NCI-H1694 treated with DMSO at 0.1 percent for 48 hours (cell line): ENCODE measurements at places on chromosomes 7 and 10.

DNA sequence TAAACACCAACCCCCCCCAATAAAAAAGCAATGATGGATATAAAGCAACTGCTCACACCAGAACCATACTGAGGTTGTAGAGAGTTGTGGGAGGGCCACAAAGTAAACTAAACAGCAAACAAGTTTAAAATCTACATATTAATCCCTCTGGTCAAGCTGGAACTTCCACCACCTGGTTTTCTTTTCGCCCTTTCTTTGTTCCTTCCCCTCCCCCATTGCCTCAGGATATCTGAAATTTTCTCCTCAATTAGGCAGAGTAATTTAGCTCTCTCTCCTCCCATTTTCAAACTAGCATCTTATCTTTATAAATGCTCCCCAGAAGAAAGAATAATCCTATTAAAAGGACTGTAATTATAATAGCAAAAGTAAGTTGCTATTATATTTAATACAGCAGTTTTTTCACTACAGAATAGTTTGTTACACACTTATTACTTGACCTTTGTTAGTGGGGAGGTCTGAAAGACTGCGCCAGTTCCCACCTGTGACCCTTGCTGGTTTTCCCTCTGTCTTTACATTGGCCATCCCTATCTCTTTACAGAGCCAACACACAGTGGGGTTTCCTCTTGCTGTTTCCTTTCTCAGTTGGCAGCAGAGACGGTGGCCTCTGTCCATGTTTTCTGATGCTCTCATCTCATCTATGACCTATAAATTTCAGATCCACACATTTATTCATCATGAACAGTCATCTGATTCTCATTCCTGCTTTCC is 235.4 kb downstream of the RNLS start:
- DNase-seq, result no peak

GRCh38 chr7:117118579-117119180 is 165.4 kb downstream of the ST7 start:
- peak; percentile 82 for DNase-seq

GRCh38 chr10:110286841-110287240 is 17.9 kb downstream of the SMNDC1 start:
- DNase-seq, result no peak

DNA sequence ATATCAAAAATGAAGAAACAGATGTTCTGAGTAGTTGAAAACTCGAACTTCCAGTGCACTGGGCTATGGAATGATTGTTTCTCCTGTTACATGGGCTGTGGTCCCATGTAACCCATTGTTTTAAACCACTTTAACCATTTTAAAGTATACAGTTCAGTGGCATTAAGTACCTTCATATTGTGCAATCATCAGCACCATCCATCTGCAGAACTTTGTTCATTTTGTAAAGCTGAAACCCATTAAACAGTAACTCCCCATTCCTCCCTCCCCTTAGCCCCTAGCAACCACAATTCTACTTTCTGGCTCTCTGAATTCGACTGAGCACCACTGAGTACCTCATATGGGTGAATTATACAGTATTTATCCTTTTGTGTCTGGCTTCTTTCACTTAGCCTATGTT is 217.4 kb downstream of the LRMDA start:
- no peak for DNase-seq

GRCh38 chr10:4786043-4786839 is 39.8 kb upstream of the AKR1E2 start:
- no peak for DNase-seq

DNA sequence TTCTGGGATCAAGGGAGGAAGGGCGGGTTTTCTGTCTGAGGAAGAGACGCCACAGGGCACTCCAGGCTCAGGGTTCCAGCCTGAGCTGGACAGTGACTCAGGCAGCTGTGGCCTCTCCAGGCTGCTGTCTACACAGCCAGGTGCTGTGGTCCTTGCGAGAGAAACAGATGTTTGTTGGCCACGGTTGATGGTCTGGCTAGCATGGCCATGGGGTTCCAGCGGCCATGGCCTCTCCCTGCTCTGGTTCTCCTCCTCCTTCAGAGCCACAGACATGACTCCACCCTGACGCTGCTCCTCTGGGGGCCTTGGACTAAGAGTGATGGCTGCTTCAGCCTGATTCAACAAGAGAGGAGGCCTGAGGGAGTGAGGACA is 75.9 kb downstream of the AFAP1L2 start:
- no peak for DNase-seq

- no peak for DNase-seq
Measured at GRCh38 chr10:98344589-98345038, 70.4 kb downstream of the PYROXD2 start.

DNA sequence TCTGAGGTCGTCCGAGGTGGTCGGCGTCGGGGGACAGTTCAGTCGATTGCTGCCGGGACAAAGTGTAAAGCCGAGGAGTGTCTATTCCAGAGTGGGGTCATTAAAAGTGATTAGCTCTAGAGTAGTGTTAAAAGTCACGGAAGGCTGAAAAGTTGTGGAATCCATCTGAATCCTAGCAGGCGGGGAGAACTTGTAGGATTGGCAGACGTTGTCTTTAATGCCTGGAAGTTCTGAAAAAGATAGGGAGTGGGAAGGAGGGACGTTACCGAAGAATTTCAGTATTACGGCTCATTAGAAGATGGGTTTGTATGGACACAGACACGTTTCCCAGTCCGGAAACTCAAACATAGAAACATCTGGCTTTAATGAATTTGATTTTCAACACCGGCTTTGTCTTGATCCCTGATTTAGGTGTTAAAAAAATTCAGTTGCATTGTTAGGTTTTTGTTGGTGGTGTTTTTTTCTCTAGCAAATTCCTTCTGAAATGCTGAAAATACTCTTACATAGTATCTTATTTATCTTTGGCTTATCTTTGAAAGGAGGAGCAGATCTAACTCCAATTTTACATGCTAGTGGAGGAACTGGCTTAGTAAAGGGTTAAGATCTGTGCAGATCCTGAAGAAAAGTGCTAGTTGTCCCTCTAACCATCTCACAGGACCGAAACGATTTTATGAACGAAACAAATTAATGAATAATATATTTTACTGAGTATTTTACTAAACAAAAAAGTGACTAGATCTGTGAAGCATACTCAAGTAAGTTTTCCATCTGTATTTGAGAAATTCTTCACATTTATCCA is 900 bp downstream of the MKLN1 start:
- DNase-seq, result no peak

- no peak for DNase-seq
Measured at GRCh38 chr7:69674701-69675182, 76.5 kb downstream of the AUTS2 start.

GRCh38 chr7:47536661-47537611 is 45.0 kb downstream of the TNS3 start:
- no peak for DNase-seq

GRCh38 chr10:89458784-89459183 is 44.4 kb downstream of the IFIT5 start:
- no peak for DNase-seq

DNA sequence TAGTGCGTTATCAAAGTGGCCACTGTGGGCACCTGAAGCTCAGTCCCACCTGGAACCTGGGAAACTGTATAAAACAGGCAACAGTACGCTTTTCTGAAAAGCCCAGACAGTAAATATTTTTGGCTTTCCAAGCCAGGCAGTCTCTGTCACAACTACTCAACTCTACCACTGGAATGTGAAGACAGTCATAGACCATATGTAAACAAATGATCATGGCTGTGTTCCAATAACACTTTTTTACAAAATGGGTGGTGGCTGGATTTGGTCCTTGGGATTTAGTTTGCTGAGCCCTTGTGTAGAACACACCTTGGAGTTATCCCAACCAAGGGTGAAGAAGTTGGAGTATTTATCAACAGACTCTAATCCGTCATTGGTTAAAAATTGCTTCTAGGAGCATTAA is 259.9 kb downstream of the SKIDA1 start:
- DNase-seq, result no peak

GRCh38 chr7:158722574-158723237 is 18.1 kb upstream of the NCAPG2 start:
- DNase-seq, result no peak

DNA sequence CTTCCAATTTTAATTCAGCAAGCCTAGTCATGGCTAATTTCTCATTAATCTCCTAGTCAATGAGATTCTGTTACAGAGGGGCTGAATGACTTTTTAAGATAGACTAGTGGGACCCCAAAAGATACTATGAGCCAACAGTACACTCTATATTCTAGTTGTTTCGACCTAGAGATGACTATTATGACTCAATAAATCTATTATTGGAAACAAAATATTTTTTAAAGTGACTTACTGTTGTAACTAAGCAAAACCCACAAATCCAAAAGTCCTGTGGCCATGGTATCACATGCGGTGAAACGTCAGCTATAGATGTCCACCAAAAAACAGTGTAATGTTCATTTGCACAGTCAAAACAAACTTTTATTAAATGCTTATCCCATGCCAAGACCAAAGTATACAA is 95.3 kb upstream of the ADO start:
- no peak for DNase-seq

GRCh38 chr7:50644114-50644513 is 78.9 kb upstream of the DDC start:
- DNase-seq, result no peak

DNA sequence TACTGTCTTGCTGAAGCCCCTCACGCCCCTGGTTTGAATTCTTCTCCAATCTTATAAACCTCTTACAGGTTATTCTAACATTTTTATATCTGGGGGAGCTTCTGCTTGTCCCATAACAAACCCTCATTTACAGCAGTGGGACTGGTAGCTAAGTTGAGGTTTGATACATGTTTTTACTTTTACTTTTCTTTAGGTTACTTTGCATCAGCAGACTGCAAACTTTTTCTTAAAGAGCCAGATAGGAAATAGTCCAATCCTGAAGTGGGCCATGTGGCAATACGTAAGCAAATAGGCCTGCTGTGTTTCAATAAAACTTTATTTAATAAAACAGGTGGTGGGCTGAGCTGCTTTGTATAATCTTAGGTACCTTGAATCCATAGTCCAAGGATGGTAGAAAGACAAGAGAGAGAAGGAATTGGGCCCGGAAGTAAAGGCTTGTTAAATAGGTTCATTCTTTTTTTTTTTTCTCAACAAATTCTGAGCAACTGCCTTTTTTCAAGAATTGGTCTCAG is 27.3 kb downstream of the RAB18 start:
- DNase-seq, result no peak

DNA sequence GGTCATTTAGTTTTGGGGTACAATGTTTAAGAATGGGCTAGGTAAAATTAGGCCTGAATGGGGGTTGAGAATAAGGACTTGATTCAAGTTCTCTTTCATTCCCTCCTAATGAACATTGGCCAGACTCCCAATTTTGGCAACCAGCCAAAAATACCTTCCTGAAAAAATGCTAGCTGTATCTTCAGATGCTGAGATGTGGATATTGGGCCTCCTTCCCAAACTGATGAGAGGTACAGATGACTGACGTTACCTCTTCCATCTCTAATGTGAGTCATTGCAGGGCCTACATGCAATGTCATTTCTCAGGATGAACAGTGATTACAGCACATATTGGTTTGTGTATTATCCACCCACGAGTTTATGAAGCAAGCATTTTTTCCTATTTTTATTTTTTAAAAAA is 151.6 kb downstream of the SND1 start:
- DNase-seq, result no peak

GRCh38 chr10:125284875-125285597 is 124.7 kb upstream of the CTBP2 start:
- no peak for DNase-seq

GRCh38 chr7:114857605-114858004 is 64.3 kb upstream of the MDFIC start:
- DNase-seq, result no peak

- no peak for DNase-seq
Measured at GRCh38 chr7:73395538-73396503, 37.8 kb upstream of the FZD9 start.

DNA sequence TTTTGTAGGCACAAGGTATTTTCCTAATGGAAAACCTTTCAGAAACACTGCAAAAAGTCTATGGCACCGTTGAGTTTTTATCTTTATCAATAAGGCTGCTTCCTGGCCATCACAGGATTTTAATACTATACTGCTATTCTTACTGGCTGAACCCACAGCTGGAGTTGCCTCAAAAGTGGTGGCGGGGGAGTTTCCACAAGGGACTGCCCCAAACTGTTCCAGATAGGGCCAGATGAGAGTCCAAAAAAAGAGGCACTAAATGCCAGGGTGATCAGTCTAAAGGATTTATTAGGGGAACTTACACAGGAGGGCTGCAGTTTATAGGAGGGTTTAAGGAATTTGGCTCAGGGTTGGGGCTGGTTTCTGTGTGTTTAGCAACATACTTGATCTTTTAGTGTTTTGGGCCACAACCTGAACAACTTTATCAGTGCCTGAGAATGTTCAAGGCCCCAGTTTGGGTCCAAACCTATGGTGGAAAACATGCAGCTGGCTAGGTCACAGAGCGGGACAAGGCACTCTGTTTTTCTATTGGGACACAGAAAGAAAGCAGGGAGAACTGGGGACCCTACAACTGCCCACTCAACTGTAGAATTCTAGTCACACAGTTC is 41.4 kb downstream of the STAM start:
- no peak for DNase-seq

- no peak for DNase-seq
Measured at GRCh38 chr7:2005786-2006185, 227.0 kb downstream of the MAD1L1 start.

DNA sequence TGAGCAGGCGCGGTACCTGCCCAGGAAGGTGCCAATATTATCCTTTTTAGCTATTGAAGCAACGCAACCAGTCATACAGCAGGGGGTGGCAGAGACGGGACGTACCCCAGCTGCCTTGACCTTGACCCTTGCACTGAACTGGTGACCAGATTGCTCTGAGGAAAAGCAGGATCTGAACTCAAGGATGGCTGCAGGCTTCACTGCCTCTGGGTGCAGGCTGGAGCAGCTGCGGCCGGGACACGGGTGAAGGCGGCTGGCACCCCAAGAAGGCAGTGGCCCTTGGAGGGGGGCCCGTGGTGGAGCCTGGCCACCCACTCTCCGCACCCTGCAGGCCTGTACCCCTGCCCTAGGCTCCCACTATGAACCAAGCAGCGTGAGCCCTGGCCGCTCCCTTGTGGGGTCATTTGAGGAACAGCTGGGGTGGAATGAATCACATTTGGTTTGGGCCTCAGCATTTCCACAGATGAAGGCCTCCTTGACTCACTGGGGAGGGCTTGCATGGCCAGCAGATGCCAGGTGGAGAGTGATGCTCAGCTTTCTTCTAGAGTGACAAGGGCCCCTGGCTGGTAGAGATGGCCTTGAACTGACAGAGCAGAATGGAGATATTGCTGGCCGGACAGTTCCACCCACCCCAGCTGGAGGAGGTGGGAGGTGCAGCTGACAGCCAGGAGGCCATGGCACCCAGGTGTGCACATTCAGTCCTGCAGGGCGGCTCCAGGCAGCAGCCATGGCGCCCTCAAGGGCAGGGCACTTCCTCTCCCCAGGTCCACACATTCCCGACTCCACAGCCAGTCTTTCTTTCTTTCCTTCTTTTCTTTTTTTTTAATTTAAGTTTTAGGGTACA is 218.7 kb downstream of the WDR37 start:
- no peak for DNase-seq

- no peak for DNase-seq
Measured at GRCh38 chr7:151129960-151130591, 37.4 kb downstream of the GBX1 start.

DNA sequence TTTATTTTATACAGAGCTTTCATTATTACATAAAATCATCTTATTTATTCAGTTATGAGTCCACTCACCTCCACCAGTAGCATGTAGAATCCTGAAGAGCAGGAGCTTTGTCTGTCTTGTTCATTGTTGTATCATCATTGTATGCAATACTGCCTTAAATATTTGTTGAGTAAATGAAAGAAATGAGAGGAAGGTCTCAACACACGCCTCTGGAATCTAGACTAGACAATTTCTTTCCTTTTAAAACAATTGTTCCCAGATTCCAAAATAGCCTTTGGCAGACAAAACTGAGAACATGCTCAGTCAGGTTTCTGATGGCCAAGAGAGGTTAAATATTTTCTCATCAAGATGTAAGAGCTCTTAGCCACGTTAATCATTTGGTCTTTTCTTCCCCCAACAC is 173.1 kb upstream of the AGR3 start:
- DNase-seq, result no peak
